ENCODE measurements at places on chromosomes 11 and 22.

- no peak for DNase-seq
These were observed 233.4 kb downstream of the ST3GAL4 start for GRCh38 chr11:126588630-126589491.

DNA sequence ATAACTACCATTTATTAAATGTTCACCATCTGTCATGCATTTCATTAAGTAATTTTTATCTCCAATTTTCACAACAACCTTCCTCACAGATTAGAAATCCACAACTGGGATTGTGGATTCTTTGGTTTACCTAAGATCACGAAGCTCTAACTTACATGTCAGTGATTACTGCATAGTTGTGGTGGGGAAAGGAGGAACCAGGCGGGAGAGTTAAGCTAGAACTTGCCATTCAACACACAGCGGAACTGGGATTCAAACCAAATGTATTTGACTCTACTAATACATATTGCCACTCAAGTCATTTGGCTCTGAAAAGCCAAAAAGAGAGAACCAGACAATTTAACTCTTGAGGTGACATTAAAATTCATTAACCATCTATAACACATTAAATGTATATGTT is 10.4 kb upstream of the LAYN start:
- DNase-seq, result no peak

DNA sequence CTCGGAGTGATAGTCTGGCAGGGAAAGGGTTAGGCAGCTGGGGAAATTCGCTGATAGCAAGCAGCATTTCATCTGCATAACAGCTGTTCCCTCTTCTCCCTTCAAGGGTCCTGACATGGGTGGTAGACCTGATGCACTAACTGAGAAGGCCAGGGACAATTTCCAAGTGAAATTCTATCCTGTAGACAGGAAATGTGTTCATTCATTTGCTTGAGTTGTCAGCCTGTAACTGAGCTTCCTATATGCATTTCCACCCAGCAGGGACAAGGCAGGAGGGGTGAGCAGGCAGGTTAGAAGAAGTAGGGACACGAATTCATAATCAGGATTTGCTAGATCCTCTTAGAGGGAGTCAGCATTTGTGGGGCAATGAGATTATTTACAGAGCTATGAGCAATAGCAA is 154.3 kb upstream of the NCAM1 start:
- no peak for DNase-seq

DNA sequence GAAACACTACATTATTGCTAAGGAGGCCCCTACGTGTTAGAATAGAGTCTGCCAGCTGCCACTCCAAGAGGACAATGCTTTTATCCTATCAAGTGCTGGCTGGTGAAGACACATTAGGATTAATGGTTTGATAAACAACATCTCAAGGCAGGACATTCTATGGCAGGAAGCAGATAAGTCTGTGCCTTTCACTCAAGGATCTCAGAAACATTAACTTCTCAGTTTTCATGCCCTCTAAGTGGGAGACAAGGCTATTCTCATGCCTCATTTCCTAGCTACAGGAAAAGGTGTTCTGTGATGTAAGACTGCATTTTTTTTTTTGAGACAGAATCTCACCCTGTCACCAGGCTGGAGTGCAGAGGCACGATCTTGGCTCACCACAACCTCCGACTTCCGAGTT is 23.5 kb upstream of the TIMP3 start:
- DNase-seq, result no peak

DNA sequence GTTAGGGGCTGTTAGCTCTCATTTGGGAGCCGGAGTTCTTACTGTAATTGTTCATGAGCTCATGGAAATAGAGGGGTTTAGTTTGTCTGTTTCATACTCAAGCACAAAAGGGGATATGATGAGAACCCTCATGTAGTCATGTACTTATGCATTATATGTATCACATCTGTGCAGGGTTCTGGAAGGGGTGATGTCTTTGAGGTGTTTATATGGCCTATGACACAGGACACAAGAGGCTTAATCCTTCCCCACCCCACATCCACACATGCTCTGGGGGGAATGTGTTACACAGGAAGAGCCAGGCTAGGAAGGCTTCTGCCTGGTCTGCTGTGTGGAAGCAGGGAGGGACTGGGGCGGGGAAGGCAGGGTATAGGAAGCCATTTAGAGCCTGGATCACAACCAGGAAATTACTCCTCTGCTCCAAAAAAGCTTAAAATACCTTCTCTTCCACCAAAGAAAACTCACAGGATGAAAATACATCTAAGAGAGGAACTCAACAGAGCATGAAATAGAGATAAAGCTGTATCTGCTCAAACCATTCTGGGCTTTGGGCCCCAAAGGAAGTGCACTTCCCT is 316.1 kb downstream of the TMEM135 start:
- no peak for DNase-seq

DNA sequence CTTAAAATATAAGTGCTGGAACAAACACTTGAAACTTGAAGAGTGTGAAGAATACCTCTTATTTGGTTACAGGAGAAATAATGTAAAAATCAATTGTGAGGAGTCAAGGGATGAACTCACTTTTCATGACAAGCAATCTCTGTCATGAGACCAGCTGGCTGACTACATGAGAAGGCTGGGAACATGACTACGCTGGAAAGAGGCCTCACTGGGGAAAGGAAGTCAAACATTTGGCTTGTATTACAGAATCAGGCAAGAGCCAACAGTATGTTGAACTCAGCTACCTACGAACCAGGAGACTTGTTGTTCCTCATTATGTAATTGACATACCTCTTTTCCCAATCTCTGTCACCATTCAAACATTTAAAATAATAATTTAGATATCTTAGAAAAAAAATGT is 14.4 kb downstream of the DCDC1 start:
- DNase-seq, result no peak

DNA sequence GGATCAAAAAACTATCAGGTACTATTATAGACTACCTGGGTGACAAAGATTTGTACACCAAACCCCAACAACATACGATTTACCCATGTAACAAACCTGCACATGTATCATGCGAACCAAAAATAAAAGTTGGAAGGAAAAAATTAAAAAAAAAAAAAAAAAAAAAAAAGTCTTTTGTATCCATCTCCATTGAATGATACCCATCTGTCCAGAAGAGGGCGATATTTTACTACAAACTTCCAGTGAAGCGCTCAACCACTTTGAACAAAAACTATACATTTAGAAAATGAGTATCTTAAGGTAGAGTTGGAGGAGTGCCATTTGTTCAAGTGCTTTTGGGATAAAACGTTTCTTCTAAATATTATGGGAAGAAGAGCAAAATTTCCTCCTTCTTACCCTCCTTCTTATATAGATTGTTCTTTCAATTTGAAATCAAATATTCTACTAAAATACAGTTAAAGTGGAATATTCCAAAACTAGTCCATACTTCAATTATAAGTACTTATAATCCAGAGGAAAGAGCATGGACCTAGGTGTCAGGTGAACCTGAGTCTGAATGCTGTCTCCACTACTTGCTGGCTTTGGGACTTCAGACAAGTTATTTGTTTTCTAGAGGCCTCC is 23.3 kb downstream of the ARL14EP start:
- DNase-seq, result no peak

- no peak for DNase-seq
These were observed 581.5 kb downstream of the LRRC4C start for GRCh38 chr11:40877981-40878380.

- no peak for DNase-seq
These were observed 104.6 kb upstream of the NCAM1 start for GRCh38 chr11:112856591-112856990.

DNA sequence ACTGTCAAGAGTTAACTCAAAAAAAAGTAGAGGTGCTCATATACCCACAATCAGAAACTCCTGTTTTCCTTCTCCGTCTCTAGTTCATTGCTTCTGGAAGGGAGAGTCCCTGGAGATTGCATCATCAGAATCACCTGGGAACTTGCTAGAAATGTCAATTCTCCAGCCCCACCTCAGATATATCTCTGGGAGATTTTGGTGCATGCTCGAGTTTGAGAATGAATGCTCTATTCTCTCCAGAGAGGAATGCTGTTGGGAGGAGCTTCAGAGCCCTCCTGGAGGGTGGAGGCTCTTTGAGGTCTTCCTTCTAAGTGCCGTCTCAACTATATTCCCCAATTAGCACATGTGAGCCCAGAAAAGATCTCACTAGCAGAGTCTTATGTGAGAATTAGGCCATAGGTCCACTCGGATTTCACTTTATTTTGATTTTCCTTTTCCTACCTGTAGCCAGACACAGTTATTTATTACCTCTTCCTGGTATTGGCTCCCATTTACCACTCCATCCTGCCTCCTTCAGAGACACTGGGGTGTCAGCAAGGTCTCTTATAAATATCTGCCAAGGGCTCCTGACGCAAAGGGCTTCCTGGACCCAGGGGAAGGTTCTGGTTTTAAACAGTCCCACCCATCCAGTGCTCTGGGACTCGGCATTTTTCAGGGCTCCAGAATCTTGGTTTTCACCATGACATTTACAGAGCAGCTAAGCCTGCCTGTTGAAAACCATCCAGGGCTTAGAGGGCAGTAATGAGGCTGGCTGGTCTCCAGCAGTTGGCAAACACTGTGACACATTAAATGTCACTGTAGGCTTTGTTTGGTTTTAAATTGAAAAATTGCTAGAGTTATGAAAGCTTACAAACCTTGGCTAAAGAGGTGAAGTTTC is 136.2 kb downstream of the CD44 start:
- DNase-seq, result no peak

- no peak for DNase-seq
These were observed 63.2 kb upstream of the RRAS2 start for GRCh38 chr11:14422052-14422813.

GRCh38 chr22:50456466-50457234 is 18.2 kb downstream of the SBF1 start:
- DNase-seq, result no peak

DNA sequence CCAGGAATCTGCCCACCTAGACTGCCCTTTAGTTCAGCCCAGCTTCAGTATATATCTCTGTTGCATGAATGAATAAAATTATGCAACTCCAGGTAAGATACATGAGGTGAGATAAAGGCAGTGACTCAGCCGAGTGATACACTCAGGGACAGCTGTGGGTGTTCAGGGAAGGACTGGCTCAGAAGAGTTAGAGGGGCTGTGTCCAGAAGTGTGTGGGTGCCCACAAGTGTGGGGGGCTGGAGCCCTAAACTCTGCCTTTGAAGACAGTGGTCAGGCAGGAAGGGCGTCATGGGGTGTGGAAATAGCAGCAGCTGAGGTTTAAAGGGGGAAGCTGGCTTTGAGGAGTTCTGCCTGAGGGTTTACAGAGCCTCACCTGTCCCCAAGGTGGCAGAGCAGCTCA is 8.3 kb downstream of the FTH1 start:
- DNase-seq, result no peak

DNA sequence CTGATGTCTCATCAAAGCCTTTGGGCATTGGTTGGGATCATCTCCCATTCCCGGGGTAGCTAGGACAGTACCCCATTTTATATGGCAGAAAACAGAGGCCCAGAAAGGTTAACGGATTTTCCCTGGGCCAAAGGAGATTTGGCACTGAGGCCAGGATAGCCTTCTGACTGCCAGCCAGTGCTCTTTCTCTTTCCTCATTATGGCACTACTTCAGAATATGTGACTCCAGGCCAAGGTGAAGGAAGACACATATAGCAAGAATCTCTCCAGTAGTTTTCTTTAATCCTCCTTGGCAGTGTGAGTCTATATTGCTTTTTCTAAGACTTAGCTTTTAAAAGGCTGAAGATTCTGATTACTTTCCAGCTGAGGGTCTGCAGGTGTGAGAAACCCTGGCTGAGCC is 94.8 kb upstream of the AMOTL1 start:
- no peak for DNase-seq

GRCh38 chr22:45972889-45973253 is 4.1 kb downstream of the WNT7B start:
- no peak for DNase-seq

- no peak for DNase-seq
These were observed 362.4 kb downstream of the TENM4 start for GRCh38 chr11:79078456-79078855.

DNA sequence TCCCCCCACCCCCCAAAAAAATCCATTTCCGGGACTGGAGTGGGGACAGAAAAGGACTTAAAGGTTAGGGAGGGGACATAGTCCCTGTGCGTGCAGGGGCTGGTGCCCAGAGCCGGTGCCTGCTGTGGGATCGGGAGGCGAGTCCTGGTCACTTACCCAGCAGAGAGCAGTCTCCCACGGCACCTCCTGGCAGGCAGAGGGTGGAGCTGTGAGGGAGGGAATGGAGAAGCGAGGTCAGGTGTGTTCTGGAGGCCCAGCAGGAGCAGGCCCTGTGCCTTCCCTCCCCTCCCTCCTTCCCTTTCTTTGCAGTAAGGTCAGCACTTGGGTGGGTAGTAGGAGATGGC is 28.4 kb downstream of the SHANK3 start:
- no peak for DNase-seq

- DNase-seq, result no peak
These were observed 74.0 kb downstream of the USP35 start for GRCh38 chr11:78262691-78263090.

DNA sequence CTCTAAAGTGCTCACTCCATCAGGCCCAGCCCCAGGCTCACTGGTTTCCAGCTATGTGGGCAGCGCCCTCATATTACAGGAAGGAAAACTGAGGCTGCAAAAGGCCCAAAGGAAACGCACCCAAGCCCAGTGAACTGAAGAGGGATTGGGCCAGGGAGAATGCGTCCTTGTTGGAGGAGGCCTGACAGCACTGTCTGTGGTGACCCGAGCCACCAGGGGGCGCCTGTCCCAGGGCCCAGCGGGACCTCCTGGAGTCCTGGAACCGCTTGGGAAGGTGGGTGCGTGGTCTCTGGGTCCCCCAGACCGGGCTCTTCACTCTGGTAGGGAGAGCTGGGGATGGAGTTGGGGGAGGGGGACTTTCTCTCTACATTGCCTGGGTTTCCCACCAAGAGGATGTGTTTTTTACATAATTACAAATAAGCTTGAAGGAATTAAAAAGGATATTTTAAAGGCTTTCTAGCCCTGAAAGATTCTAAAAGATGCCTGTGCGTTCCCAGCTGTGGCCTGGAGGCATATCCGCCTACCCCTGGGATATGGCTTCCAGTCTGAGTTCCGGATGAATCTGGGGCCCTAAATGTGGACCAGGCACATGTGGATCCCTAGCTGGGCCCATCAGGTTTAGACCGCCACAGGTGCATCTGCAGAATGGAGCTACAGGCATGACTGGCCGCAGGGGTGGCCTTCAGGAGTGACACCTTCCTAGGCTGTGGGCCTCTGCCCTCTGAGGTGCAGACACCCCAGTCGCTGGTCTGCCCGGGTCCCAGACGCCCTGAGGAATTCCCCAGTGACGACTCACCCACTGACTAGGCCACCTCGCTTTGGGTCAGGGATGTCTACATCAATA is 4.2 kb downstream of the SPI1 start:
- peak; percentile 92 for DNase-seq

GRCh38 chr11:65043881-65044501 is 3.0 kb downstream of the SAC3D1 start:
- no peak for DNase-seq

DNA sequence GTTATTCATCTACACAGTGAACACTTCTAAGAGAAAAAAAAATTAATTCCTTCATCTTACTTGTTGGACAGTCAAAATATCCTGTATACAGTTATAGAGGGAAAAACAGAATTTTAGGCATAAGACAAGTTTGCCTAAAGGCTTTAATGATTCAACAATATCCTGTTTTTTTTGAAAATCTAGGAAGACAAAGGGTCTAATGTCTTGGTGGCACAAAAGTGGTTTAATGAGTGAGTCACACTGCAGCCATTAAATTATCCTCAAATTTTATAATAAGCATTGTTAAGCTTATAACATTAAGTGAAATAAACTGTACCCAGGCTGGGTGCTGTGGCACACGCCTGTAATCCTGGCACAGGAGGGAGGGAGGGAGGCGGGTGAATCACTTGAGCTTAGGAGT is 72.9 kb downstream of the GAB2 start:
- DNase-seq, result no peak
